Left renal pelvis (tissue), 4 donors: ENCODE measurements at places on chromosomes 1 and 21. TPM values are rescaled to one million over a fixed set of nuclear protein-coding genes. Genes with fewer than 3 reads are reported as not detected.

Gene SUSD4
- 21.1 TPM for polyA plus RNA-seq

Gene IKBKE
- 3.1 TPM for polyA plus RNA-seq

GRCh38 chr1:243672539-243673074 is 177.4 kb downstream of the AKT3 start:
- no peak for DNase-seq

Gene FNDC10
- polyA plus RNA-seq = 3.9 TPM

Gene PRKCZ
- polyA plus RNA-seq = 29.5 TPM
